WTC11 (cell line): ENCODE measurements at places on chromosomes 11 and 22.

DNA sequence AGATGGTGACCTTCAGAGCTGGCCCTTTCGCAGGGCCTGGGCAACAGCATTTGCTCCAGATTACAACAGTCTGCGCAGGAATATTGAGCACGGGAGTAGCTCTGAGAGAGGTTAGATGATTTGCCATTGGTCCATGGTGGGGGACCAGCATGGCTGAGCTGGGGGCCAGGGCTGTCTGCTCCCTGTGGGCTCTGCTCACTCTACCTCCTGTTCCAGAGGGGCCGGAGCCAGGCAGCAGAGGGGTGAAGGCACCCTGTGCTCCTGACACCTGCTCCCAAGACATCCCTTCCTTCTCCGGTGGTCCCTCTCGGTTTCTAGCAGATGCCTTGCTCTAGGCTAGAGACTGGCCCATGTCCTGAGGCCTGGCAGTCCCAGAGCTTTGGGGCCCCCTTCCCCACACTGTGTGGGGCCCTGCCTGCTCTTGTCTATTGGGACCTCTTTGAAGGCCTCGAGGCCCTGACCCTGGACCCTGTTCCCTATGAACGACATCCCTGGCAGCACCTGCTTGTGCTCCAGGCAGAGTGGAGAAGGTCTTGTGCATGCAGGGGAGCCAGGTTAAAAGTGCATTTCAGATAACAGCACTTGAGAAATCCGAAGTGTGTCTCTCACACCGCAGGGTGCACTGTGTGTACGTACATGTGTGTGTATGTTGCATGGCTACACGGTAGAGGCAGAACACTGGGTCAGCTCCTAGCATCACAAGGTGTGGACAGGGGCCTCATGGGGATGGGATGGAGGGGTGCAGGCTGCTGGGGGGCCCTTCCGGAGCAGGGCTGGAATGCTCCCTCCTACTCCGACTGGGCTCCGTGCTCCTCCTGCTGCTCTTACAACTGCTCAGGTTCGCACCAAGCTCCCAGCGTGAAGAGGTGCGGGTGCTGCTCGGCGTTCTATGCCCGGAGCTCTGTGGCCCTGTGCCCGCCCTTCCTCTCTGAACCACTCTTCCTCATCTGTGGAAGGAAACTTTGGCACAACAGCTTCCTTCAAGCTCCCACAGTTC lies 123.3 kb upstream of the B3GAT1 start:
- DNase-seq: no peak

DNA sequence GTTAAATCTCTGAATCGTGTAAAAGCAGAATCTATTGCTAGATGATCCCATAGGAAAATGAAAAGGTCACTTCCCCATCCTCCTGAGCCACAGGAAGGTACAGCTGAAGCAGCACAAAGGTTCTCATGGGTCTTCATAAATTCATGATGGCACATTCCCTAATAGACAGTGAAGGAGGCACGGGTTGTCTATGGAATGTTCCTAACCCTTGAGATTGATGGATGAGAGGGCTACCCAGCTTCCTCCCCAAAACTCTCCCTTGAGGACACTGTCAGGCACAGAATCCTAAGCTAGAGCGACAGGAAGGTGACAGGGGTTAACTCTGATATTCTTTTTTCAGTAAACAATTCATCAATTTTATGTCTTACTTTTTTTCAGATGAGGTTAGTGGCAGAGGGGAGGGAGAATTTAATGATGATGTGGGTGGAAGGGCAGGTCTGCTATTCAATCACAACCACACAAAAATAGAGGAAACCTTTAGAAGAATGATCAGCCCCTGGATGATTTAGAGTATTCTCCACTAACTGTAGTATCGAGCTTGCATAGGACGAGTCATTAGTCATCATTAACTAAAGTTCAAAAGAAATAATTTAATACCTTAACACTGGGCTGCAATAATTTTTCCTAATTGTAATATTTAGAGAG lies 33.1 kb downstream of the SEZ6L start:
- no peak for DNase-seq

- DNase-seq: no peak
Observed at GRCh38 chr11:73445980-73446379, 69.8 kb downstream of the RELT start.

GRCh38 chr11:44831605-44832394 lies 105.0 kb downstream of the TSPAN18 start:
- no peak for DNase-seq

DNA sequence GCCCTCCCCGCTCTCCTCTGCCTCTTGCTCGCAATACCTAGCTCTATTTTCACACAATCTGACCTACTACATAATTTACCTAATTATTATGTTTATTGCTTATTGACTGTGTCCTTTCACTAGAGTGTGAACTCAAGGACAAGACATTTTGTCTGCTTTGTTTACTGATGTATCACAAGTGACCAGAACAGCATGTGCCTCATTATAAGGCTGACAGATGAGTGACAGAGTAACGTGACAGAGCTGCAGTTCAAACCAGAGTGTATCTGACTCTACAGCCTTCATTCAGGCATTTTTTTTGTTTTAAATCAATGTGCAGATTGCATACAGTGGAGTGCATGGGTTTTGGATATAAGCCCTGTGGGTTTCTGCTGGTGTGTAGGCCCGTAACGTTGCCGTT lies 82.0 kb upstream of the RAB1B start:
- no peak for DNase-seq

DNA sequence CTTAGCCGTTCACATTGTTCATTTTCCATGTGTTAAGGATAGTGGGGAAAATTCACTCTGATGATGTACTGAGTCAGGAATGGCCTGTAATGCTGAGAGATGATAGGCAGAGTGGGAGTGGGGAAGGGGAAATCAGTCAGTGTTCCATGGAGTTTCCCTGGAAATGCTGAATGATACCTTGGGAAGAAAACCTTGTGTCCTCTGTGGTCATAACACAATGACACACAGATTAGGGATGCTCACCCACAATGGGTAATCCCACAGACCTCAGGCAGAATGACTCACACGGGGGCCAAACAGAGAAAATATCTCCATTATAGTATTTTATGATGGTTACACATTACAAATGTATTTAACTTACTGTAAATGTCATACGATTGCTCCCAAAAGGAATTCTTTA lies 118.0 kb downstream of the SNX19 start:
- DNase-seq: no peak

DNA sequence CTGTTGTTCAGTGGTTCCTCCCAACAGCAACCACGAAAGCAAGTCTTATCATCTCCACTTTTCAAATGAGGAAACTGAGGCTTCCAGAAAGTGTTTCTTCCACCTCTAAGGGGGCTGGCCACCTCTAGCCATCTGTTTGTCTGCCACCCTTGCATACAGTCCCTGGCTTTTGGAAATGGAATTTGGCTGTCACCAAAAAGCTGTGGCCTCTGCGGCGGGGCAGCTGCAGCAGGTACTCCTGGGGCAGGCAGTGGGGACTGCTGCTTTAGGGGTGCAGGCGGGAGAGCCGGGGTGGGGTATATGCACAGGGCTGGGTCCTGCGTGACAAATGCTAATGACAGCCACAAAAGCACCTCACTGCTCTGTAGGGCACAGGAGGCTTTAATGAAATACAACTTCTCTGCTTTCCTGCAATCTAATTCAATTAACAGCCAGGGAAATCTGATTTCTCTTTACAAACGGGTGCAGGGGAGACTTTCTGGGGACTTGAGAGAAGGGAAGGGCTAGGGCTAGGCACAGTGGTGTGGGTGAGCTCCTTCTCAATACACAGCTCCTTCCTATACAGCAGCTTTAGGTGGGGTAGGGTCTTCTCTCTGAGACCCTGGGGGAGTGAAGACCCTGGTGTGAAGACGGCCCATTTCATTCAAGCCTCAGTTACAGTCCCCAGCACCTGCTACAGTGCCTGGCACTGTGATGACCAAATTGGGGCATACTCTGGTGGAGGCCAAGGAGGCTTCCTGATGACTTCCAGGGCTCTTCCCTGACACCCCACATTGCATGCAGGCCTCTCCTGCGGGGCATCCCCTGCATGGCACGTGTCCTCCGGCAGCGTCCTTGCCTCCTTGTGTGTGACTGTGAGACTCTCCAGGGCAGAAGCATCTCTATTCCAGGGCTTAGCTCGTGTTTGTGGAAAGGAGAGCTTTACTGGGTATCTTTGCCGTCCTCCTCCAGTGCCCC lies 161.6 kb downstream of the CEP164 start:
- no peak for DNase-seq

DNA sequence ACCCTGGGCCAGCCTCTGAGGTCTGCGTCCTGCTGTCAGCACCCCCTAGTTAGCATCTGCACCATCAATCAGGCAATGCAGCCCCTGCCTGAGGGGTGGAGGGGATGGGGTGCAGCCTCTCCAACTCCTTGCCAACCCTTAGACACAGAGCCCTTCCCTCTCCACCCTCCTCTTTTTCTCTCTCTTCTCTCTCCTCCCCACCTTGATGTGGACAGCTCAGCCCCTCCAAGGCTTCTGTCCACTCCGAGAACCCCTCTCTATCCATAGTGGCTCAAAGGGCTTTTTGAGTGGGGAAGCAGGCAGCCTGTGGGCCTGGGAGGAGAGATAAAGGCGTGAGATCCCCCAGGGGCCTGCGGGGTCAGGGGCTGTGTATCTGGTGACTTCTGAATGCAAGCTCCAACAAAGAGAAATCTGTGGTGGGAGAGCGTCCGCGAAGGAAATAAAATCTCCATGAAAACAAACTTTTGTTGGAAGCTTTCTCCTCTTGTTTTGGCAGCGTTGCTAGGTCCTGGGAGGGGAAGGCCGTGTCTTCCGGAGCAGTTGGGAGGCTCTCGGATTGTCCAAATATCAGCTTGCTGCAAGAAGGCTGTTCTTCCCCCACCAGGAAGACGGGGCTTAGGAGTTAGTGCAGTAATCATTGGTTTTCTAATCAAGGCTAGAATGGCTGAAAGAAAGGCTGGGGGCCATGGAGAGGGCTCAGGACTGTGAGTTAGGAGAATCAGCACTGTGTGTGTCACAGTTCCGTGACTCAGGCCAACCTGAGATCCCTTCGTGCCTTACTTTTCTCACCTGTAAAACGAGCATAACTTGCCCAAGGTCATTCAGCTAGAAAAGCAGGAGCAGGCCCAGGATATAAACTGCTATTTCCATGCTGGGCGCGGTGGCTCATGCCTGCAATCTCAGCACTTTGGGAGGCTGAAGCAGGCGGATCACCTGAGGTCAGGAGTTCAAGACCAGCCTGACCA lies 50.3 kb downstream of the PKNOX2 start:
- DNase-seq: no peak

- DNase-seq: no peak
Observed at GRCh38 chr11:26655287-26655686, 66.6 kb downstream of the SLC5A12 start.

GRCh38 chr11:61637277-61637676 lies 42.9 kb upstream of the DAGLA start:
- no peak for DNase-seq

DNA sequence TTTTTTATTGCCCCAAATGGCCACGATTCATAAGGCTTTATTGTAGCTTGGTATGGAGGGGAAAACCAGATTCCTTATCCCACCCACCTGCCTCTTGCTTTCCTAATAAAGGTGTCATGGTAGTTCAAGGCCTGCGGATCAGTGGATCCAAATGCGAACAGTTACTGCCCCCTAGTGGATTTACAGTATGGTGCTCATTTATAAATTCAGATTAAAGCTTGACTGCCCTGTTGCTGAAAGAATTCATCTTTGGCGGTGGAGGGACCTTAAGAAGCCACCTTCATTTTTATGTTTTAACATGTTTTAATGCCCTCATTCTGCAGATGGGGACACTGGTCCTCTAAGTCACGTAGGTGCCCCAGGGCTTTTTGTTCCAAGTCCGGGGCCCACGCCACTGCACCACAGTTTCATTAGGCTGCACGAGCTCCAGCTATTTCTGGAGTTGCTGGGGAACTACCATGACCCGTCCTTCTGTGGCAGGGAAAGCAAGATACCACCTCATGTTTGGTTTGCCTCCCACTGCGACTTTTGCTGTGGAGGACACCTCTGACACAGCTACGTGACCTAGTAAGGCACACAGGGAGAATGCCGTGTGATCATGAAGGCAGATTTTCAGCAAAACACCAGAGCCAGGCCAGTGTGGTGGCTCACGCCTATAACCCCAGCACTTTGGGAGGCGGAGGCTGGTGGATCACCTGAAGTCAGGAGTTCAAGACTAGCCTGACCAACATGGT lies 15.6 kb upstream of the INCENP start:
- DNase-seq: no peak

DNA sequence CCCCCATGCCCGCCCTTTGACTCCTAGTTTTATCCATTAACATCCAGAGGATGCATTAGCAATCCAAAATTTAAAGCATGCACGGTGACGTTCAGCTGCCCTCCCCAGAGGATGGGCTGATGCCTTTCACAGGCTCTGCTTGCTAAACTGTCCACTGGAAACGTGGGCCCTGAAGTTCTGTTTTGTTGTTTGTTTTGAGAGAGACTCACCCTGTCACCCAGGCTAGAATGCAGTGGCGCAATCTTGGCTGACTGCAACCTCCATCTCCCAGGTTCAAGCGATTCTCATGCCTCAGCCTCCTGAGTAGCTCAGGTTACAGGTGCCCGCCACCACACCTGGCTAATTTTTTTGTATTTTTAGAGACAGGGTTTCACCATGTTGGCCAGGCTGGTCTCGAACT lies 39.3 kb downstream of the NFRKB start:
- no peak for DNase-seq

DNA sequence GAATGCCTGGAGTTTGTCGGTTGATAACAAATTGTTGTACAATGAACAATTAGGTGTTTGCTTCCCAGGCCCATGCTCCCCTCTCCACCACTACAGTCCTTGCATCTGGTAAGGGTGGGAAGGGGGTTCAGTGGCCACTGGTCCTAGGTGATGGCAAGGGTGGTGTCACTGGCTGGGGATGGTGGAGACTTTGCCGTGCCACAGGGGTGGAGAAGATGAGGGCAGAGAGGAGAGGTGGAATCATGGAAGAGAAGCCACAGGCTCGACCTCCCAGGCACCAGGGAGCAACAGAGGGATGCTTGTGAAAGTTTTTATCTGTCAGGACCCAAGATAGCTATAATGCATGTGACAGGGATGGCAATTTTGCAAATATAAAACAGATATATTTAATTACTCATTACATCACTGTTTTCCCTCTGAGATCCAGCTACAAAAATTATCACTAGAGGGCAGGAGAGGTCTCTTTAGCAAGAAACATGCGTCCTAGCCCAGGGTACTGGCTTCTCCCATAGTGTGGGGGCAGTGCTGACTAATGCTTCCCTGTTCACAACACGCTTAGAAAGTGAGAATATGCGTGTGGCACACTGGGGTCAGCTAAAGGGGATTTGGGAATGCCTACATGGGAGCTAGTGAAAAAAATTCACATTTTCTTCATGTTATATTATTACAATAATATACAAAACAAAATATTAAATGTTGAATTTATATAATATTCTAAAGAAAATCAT lies 49.0 kb upstream of the AMPD3 start:
- peak; percentile 57 for DNase-seq
